ENCODE measurements at places on chromosomes 11 and 22.

GRCh38 chr22:20771918-20772625 is 1.8 kb upstream of the SERPIND1 start:
- no peak for DNase-seq

DNA sequence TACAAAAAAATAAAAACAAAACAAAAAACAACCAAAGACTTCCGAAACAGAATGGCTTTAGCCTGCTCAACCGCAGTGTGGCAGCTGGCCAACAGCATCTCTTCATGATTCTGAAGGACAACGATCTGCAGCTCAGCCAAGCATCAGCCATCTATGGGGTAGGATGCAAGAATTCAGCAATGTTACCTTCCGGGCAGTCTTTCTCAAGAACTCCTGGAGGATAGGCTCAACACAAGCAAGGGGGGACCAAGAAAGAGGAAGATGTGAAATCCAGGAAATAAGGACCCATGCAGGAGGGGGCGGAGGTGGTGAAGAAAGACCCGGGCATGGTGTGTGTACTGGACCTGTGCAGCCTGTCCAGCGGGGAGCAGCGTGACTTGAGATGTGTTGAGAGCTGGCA is 3.5 kb upstream of the TSPO start:
- no peak for DNase-seq

DNA sequence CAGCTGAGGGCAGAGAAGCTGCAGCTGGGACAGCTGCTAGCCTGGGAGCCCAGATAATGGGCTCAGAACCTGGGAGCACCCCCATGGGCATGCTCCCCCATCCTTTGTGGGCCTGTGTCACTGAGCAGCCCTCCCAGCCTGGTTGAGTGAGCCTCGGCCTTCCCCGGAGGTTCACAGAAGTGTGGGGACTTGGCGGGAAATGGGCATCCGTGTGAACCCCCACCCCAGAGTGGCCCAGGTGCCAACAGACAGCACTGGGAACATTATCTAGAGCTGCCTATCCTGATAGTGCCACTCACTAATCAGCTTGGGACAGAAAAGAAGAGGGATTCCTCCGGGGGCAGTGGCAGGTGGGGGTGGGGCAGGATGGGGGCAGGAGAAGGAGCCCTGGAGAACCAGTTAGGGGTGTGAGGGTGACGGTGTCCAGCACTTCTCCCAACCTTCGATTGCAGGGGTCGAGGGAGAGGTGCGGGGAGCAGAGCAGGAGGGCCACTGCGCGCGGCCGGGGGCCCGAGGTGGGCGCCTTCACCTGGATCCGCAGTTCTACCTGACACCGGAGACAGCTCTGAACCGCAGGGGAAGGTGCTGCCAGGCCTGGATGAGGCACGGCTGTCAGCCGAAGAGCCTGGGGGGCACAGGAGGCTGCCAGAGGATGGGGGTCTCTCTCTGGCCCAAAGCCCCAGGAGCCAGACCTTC is 33.1 kb downstream of the FLRT1 start:
- DNase-seq: no peak

GRCh38 chr11:75394085-75394840 is 5.1 kb upstream of the RPS3 start:
- no peak for DNase-seq

GRCh38 chr11:68528630-68529029 is 68.1 kb downstream of the PPP6R3 start:
- peak; percentile 7 for DNase-seq

DNA sequence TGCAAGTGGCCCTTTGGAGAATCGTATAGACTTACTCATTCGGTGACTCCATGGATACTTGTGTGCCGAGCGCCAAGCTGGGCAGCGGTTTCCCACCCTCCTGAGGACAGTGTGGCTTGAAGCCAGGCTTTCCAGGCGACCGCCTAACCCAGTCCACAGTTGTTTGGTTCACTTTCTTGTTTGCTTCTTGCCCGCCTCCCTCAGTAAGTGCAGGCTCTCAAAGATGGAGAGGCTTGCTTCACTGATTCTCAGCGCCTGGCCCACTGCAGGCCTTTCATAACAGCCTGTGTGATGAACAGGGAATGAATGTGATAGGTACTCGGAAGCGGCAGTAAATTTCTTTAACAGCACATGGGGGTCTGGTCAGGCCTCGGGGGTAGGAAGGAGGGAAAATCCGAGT is 11.2 kb upstream of the MDK start:
- DNase-seq: no peak

GRCh38 chr11:35552616-35553015 is 27.2 kb upstream of the PAMR1 start:
- no peak for DNase-seq

DNA sequence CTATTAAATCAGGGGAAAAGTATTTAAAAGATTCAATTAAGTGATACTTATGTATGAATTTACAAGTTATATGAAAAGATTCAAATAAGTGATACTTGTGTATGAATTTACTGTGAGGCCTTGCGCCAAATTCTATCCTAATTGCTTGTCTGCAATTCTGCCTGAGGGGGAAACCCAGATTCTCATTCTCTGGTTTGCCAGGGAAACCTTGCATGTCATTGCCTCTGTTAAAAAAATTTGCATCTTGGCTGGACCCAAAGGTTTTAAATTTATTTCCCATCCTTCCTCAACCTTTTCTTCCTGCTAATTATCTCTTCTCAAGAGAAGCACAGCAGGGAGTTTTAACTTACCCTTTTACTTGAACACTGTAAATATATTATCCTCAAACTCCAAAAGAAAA is 13.8 kb downstream of the OLFML1 start:
- no peak for DNase-seq

- no peak for DNase-seq
Observed at GRCh38 chr22:23035557-23036277, 34.6 kb upstream of the GNAZ start.

DNA sequence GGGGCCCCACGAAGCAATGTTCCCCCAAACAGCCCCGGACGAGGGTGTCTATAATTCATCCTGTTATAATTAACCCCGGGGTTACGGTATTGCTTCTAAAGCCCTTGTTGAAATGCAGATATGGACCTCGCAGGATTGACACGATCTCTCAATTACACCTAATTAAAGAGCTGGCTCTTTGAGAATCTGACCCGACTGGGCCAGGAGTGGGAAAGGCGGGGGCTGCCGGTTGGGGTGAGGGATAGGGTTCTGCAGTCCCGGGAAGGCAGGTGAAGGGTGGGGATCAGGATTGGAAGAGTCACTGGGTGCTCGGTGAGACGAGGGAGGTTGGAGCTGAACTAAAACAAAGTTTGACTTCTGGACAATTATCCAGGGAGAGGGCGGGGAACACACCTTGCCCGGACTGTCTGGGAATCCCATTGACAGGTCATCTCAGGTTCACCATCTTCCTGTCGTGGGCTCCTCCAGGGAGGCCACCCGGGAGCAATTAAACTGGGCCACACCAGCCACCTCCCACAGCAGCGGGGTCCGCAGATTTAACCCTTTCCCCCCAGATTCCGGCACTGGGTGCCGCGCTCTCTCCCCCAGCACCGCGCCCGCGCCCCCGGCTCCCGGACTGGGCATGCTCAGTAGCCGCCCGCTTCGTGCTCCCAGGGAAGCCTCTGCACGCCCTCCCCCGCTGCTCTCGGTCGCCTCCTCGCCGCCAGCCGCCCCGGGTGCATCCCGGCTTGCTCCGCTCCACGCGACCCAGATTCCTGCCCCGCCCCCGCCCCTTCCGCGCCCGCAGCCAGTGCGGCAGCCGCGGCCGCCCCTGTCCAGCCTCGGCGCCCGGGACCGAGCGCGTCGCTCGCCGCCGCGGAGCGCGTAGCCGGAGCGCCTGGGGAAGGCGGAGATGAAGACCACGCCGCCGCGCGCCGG is at the start of gene ELMOD1:
Gene ELMOD1, plus strand, starts transcription at position 688 of the 918 bp plus-strand sequence. CDS start 27,043 bp downstream, outside the sequence.
- no peak for DNase-seq

GRCh38 chr11:119195680-119196079 is 10.4 kb downstream of the NHERF4 start:
- no peak for DNase-seq

- DNase-seq: no peak
Observed at GRCh38 chr11:128933481-128934178, 9.0 kb downstream of the TP53AIP1 start.

GRCh38 chr22:42132457-42132856 is 1.8 kb upstream of the CYP2D6 start:
- no peak for DNase-seq

DNA sequence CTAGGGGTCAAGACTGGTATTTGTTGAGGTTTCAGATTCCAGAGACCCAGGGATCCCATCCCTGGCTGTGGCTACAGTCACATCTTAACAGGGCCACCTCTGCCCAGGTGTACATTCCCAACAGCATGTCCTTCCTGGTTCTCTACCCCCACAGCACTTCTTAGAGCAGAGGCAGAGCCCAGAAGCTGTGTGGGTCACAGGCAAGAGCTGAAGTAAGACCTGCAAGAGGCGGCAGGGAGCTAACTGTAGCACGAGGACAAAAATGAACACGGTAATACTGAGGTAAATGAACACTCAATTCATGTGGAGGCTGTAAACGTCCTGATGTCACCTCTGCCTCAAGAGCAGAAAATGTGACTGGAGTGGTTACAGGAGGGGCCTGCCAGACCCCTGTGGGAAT is 21.7 kb upstream of the RAPSN start:
- DNase-seq: no peak

DNA sequence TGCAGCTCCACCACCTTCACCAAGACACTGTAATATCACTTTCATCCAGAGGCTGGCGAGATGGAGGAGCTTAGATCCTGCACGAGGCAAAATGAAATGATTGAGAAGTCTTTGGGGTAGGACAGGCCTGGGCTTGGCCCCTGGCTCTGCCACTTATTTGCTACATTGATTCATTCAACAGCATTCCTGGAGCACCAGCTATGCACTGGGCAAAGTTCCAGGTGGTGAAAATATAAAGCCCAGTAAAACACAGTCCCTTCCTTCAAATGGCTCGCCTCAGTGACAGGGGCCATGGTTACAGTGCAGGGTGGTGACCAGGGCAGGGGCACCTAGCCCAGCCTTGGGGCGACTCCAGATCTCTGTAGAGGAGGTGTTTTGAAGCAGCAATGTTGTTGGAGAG is 19.7 kb downstream of the ALX4 start:
- no peak for DNase-seq

DNA sequence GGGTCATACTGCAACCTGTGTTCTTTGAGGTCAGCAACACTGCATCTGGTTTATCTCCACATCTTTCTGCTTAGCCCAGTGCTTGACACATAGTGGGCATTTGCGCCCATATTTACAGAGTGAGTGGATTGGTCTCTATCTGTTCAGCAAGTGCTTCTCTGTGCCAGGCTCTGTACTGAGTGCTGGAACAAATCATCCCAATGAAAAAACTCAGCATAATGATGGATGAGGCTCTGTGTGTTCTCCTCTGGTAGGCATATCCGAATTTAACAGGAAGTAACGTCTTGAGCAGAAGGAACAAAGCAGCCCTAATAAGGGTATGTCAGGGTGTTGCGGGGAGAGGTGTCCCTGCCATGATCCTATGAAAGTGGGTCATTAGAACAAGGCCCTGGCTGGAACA is 46.0 kb downstream of the MCM5 start:
- DNase-seq: no peak
